Dermis blood vessel endothelial cell (primary cell): ENCODE measurements at places on chromosomes 3 and 15. TPM values are rescaled to one million over a fixed set of nuclear protein-coding genes. Genes with fewer than 3 reads are reported as not detected.

Gene SCN11A
- under 0.01 TPM in 1 of 2 replicates, not detected in the other for total RNA-seq

DNA sequence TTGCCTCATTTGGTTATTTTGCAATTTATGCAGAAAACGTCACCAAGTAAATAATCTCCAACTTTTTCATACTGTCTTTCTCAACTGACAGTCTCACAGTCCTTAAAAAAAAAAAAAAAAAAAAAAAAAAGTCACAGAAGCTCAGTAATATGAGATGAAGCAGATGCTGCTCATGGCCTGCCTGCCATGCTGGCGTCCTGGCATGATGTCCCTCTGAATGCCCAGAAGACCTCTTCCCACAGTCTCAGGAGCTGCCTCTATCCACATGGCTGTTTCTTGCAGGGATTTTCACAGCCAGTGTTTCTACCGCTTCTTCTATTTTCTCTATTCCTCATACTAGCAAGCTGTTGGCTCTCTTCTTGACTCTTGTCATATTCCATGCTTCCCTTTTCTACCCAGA, 87.7 kb downstream of the TGFBR2 start:
- DNase-seq: no peak

DNA sequence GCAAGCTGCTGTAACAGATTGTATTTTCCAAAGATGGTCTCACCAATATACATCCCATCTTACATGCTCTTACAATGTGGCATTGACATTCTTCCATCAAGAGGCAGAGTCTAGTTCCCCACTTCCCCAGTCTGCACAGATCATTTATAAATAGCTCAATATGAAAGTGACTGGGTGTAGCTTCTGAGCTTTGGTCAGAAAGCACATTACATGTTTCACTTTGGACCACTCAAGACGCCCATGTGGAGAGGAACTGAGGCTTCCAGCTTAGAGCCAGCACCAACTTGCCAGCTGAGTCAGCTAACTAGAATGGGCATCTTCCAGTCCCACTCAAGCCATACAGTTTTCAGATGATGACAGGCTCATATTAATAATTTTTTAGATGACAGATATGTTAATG, 45.5 kb downstream of the GREM1 start:
- DNase-seq: no peak

DNA sequence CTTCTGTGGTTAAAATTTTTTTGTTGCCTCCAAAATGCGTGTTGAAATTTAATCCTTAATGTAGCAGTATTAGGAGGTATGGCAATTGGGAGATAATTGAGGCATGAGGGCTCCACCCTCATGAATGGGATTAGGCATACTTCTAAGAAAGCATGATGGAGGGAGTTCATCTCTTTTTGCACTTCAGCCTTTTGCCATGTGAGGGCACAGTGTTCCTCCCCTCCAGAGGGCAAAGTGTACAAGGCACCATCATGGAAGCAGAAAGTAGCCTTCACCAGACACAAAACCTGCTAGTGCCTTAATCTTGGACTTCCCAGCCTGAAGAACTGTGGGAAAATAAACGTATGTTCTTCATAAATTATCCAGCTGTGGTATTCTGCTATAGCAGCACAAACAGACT, 429.5 kb downstream of the ZIC1 start:
- peak; percentile 22 for DNase-seq

GRCh38 chr15:92121047-92121446, 267.5 kb downstream of the SLCO3A1 start:
- DNase-seq: no peak

DNA sequence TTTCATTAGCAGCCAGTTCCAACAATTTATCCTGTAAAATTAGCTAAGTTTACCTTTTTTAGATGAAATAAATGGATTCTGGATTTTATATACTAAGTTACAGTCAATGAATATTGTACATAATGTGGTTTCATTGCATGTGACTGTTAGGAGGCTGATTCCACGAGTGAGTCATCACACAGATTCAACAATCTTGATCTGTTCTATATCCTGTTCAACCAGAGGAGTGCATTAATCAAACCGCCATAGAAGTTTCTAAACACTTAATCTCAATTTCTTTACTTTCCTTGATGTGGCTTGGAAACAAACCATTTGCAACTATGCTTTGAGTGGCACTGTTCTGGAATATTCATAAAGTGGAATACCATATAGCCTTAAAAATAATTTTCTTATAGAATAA, 15.3 kb downstream of the DNAJC13 start:
- DNase-seq: peak; percentile 85

DNA sequence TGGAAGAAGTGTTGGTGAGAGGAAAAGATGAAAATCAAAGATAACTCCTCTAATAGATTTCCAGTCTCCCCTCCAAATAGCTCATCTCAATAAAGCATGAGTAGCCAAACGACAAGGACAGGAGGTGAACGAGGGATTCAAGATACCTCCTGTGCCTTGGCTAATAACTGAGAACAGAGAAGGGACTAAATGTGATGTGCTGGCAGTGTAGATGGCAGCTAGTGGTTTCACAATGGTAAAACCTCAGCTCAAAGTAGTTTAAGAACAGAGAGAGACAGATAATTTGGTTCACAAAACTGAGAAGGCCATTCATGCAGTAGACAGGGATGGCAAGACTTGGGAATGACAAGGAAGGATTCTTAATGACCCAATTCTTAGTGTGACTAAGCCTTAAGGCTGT, 292.6 kb downstream of the EFHB start:
- DNase-seq: no peak
